Cardiac fibroblast (primary cell): ENCODE measurements at places on chromosomes 7 and 10.
A peak's percentile ranks its signal among the peaks of the same experiment; 100 is the strongest.

- DNase-seq = peak; percentile 33
Measured at GRCh38 chr10:484441-484924, 205.0 kb downstream of the DIP2C start.

DNA sequence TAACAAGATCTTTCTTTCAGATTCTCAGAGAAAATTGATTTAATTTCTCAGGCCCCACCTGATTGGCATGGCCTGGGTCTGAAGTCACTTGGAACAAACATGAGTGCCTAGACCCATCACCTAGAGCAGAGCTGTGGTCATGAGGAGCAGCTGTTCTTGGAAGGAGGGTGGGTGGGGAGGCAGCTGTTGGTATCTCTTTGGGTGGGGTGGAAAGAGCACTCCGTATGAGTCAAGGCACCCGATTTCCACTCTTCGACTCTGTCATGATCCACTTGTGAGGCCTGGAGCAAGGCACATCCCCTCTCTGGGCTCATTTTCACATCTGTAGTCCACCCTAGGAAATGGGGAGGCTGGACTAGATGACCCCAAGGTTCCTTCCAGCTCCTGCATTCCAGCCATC is 156.7 kb downstream of the C10orf105 start:
- DNase-seq = no peak

- DNase-seq = no peak
Measured at GRCh38 chr7:157827045-157827862, 490.4 kb downstream of the DNAJB6 start.

GRCh38 chr10:3704565-3705325 is 80.3 kb downstream of the KLF6 start:
- DNase-seq = no peak

DNA sequence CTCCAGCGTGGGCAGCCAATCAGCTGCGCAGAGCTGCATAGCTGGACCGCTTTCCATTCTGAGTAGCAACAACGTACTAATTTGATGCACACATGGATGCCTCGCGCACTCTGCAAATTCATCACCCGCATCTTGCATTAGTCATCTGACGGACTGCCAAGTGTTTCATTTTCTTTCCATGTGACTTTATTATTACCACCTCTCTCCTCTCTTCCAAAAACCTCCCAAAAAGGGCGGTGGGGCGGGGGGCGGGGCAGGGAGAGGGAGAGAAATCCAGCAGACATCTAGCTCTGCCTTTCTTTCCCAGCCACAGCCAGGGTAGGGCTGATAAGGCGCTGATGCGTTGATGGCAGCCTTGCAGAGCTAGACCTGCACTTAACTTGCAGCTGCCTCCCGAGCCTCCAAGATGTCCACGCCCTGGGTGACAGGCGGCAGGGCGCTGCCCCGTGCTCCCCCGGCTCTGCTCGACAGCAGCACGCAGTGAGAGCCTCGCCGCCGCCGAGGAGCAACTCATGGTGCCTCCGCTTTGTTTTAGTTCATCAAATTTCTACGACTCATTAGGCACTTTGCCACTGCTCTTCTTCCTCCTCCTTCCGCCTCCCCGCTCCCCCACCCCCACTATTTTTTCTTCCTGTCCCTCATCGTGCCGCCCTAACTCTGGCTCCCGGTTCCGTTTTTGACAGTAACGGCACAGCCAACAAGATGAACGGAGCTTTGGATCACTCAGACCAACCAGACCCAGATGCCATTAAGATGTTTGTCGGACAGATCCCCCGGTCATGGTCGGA is 147.3 kb downstream of the CELF2 start:
- DNase-seq = peak; percentile 70
